ENCODE measurements at places on chromosomes 5 and 9. TPM values are rescaled to one million over a fixed set of nuclear protein-coding genes. Genes with fewer than 3 reads are reported as not detected.

The LRRC19 gene
- not detected for polyA plus RNA-seq

The IZUMO3 gene
- not detected for polyA plus RNA-seq

The MSX2 gene
- 0.41 TPM for polyA plus RNA-seq

The CDO1 gene
- polyA plus RNA-seq, result 12.7 TPM

The GPR150 gene
- polyA plus RNA-seq, result 0.05 TPM

The NEUROG1 gene
- 0.06 TPM for polyA plus RNA-seq

The SOHLH1 gene
- polyA plus RNA-seq, result 0.36 TPM

Measured in ovary (tissue), 10 donors.